ENCODE measurements at places on chromosomes 7 and 10.

DNA sequence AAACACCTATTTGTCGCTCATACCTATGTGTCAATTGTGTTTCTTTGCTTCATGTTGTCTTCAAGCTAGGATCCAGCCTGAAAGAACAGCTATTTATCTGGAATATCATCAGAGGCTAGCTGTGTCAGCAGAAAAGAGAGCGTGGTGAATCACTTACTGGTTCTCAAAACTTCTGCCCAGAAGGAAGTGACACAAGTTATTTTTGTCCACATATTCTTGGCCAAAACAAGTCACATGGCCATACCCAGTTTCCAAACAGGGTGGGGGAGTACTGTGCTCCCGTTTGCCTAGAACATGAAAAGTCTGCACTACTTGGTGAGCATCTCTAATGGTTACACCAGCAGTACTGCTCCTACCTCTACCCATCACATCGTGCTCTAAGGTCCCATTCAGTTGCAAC is 160.9 kb upstream of the CSTF2T start:
- no peak for DNase-seq

GRCh38 chr10:70053841-70054288 is 1.2 kb downstream of the MACROH2A2 start:
- DNase-seq = no peak

- no peak for DNase-seq
These were observed 410.8 kb upstream of the ETV1 start for GRCh38 chr7:14400271-14400670.

DNA sequence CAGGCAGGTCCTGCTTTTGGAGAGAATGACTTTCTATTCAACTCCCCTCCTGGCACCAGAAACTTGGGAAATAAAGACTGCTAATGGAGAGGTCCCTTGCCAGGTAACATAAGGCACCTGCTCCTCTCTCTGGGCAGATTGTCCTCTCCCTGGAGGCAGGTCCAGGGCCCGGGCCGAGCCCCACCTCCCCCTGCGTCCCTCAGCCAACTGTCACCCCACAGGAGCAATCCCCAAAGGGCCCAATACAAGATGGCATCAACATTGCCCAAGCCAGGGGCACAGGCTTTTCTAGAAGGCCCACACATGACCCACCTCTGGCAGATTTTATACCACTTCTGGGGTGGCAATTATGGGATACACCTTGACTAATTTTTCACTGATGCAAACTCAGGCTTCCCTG is 145.2 kb downstream of the HERPUD2 start:
- no peak for DNase-seq

DNA sequence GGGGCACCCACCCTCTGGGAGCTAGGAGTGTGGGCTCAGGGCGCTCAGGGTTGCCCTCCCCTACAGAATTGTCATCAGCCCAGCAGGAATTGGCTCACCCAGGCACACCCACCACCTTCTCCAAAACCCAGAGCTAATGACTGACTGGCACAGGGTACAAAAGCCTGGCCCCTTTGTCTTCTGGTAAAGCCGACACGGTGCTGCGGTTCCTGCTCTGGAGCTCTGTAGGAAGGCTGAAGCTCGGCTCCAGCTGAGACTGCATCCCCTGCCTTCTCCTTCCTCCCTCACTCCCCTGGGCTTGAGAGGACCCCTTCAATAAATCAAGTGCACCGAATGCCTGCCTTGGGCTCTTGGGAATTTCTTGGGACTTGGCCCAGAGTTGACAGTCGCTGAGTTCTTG is 117.9 kb upstream of the EEPD1 start:
- no peak for DNase-seq

DNA sequence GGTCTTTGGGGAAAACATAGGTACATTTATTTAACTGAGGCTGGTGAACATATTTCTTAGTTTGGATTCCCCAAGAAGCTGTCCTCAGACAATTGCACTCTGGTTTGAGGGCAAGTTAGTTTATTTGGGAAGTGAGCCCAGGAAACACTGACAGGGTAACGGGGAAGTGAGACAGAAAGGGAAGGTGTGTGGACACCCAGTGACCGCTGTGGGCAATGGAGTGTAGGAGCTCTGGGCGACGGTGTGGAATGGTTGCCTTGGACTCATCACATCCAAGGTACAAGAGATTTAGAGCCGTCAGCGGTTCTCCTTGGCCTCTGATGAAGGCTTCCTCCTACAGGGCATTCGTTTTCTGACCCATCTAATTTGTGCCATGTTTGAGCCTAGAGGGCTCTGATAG is 7.1 kb downstream of the MRC1 start:
- no peak for DNase-seq

DNA sequence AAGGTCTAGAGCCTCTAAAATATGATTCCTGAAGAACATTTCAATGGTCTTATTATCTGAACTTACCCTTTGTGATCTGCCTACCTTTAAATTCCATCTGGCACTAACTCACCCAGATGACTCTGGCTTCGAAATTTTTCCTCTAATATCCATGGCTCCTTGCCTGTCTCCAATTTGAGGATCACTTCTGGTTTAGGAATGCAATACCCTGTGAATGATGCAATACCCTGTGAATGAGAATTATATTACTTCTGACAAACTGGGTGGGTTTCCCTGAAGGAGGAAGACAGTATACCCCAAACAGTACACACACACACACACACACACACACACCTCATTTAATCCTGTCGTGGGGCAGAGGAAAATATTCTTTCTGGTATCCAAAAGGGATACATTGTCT is 115.3 kb downstream of the ZNF33B start:
- DNase-seq = no peak

DNA sequence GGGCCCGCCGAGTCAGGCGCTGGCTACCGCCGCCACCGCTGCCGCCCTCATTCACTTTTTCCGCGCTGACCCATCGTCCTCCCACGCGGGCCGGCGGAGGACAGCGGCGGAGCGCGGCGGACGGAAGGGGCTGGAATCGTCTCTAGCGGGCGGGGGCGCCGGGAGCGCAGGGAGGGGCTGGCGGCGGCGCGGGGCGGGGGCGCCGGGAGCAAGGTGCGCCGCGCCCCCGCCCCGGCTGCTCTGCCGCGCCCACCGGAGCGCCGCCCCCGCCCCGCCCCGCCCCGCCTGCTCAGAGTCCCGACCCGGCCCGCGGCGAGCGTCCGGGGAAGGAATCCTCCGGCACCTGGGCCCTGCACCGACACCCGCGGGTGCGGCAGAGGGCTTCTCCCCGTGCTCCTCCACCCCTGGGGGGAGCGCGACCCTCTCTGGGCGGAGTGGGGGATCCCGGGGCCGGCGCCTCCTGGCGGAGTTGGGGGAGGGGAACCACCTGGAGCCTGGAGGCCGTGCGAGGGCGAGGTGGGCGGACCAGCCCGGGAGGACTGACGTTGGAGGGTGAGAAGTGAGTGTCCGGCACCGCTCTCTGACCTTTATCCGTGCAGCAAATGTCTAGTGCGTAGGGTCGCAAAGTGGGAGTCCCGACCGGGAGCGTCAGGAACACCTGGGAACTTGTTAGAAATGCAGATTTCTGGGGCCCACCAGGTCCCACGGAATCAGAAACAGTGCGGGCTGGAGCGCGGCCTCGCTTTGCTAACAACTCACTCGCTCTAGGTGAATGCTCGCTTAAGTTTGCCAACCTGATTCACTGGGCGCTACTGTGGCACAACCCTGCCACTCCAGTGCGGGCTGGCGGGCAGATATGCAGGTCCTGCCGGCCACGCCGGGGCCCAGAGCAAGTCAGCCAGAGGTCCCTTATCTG is at the start of gene COBL:
Gene COBL, minus strand, starts transcription at position 144 of the 916 bp plus-strand sequence. CDS start 176 bp downstream, outside the sequence.
- no peak for DNase-seq

GRCh38 chr10:129120441-129120840 is 346.6 kb upstream of the MGMT start:
- DNase-seq = no peak

DNA sequence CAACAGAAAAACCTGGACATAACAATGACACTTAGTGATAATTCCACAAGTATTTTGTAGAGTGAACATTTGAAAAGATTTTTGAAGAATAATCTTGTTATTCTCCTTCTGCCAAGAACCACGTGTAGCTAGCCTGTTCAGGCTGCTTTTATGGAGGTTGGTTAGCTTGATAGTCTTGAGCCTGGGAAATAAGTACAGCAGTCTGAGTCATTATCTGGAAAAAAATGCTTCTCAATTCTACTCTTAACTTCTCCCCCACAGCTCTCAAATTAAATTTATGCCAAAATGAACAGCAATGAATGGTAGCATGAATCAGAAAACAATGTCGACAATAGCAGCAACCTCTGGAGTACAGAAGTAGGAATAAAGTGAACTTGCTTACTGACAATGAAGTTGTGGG is 63.2 kb downstream of the GPR37 start:
- DNase-seq = no peak

DNA sequence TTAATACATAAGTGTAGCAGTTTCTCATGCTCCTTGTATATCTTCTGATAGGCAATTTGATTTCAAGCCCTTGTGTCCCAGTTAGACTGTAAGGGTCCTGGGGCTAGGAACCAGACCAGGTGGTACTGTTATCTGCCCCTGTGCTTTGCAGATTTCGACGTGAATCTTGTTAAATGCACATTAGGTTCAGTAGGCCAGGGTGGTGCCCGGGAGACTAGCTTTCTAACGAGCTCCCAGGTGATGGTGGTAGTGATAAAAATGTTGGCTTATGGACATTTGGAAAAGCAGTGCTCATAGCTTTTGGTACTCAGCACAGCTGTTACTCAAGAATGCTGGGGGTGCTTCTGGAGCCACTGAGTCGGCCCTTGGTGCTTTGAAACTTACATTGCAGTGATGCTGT is 64.2 kb downstream of the PRPF18 start:
- no peak for DNase-seq

DNA sequence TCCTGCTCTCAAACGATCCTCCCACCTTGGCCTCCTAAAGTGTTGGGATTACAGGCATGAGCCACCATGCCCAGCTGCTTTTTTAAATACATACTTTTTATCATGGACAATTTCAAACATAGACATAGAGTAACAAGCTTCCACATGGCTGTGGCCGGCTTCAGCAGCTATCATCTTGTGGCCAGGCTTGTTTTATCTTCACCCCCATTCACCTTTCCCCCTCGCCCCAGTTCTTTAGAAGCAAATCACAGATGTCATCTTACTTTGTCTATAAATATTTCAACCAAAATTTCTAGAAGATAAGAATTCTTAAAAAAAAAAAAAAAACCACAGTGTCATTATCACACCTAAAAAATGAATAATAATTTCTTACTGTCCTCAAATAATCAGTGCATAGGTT is 5.9 kb downstream of the FOXK1 start:
- no peak for DNase-seq

GRCh38 chr10:121617176-121617575 is 18.9 kb upstream of the FGFR2 start:
- DNase-seq = no peak

DNA sequence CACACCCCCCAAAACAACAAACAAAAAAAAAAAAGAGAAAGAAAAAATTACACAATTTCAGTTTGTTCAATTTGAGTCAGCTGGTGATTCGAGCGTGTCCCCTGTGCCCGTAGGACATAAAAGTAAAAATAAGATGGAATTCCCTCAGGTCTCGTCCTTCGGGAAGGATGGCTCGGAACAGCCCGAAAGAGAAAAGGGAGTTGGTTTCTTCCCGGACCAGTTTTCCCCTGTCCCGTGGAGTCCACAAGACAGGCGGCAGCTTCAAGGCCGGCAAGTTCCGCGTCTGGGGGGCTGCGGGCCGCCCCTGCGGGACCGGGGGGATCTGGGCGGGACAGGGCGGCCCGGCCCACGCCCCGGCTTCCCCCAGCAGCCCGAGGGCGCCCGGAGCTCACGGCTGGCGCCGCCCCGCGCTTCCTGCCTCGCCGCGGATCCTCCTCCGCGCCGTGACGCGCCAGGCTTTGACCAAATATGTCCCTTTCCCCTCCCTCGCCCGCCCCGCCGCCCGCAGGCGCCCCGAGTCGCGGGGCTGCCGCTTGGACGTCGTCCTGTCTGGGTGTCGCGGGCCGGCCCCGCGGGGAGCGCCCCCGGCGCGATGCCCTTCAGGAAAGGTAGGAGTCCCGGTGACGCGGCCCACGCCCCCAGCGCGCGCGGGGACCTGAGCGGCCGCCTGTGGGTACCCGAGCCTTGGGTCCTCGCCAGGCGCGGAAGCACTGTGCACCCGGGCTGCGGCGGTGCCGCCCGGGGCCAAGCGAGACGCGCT is 55.8 kb downstream of the RBM17 start:
- DNase-seq = peak; percentile 58

DNA sequence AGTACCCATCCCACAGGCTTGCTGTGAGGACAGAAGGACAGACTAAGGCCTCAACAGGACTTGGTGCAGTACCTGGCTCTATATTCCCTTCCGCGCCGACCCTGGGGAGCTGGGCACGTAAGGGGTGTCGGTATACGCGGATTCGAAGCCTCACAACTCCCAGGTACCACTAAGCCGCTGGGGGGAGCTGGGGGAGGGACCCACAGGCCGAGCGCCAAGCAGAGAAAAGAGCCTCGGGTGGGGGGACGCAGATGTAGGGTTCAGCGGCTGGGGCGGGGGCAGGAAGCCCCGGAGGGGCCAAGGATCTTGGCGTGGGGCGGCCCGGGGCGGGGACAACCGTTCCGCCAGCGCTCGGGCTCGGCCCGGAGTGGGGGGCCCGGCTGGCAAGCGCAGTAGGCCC is 126.4 kb upstream of the ZNF746 start:
- no peak for DNase-seq

DNA sequence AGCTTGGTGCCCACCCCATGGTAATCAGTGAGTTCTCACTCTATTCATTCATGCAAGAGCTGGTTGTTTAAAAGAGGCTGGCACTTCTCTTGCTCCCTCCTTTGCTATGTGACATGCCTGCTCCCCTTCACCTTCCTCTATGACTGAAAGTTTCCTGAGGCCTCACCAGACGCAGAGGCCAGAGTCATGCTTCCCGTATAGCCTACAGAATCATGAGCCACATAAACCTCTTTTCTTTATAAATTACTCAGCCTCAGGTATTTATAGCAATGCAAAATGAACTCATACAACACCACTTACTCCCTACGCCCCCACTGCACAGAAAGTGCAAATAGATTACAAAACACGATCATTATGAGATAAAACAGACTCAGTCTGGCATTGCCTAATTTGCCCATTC is 39.0 kb downstream of the SEC61G start:
- no peak for DNase-seq

DNA sequence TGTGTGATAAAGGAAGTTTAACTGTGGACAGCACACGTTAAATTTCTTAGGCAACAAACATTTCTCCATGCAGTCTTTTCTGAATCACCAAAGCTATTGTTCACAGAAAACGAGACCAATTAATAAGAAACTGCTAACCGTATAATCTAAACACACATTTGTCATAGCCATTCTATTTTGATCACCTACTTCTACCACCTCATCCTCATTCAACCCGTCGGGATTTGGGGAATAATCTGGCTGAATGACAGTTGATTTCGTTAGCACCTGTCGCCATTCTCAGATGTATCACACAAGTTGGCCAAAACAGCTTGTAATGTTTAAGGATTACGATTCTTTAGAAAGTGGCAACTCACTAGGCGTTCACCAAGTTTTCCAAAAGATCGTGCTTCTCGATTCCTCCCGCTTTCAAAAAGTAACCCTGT is 1.2 kb downstream of the EZH2 start:
- no peak for DNase-seq

GRCh38 chr7:73515178-73515577 is 6.9 kb downstream of the BAZ1B start:
- no peak for DNase-seq

- no peak for DNase-seq
These were observed 3.5 kb downstream of the MGAM start for GRCh38 chr7:141999058-141999623.
